ENCODE measurements at places on chromosomes 2 and 18.

GRCh38 chr2:241859436-241860183, 916 bp upstream of the PDCD1 start:
- DNase-seq, result peak; percentile 67

DNA sequence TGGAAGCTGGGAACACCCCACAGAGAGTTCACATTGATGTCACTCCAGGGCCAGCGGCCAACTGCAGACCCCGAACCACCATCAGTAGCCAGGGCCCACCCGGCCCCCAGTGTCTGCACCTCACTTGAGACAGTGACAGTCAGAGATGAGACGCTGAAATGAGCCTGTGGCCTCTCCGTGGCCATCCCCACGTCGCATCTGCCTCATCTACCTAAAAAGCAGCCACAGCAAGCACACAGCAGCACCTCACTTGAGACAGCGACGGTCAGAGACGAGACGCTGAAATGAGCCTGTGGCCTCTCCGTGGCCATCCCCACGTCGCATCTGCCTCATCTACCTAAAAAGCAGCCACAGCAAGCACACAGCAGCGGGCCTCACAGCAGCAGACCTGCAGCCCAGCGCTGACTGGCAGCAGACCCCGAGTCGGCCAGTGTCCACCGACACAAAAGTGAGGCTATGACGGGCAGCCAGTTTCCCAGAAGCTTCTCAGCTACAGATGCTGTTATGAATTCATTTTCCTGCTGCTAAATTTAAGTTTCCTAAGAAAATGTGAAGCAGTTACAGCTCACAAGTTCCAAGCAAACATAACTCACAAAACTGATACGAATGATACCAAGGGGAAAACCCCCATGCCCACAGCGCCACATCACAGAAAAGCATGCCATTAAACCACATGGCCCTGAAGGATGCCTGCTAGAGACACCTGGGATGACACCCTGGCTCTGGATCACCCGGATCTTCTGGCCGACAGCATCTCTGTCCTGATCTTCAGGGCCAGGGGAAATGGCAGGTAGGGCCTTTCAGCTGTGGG, 27.7 kb downstream of the SNORC start:
- no peak for DNase-seq

GRCh38 chr2:178865146-178865936, 58.1 kb upstream of the TTN start:
- DNase-seq, result no peak

GRCh38 chr18:9240270-9240669, 94.3 kb upstream of the TWSG1 start:
- DNase-seq, result no peak

GRCh38 chr2:208142925-208143799, 2.8 kb downstream of the CRYGB start:
- DNase-seq, result no peak

- no peak for DNase-seq
These were observed 3.0 kb upstream of the CHMP3 start for GRCh38 chr2:86566158-86566820.

- peak; percentile 88 for DNase-seq
These were observed 1272.5 kb upstream of the CDH2 start for GRCh38 chr18:29449424-29449823.

DNA sequence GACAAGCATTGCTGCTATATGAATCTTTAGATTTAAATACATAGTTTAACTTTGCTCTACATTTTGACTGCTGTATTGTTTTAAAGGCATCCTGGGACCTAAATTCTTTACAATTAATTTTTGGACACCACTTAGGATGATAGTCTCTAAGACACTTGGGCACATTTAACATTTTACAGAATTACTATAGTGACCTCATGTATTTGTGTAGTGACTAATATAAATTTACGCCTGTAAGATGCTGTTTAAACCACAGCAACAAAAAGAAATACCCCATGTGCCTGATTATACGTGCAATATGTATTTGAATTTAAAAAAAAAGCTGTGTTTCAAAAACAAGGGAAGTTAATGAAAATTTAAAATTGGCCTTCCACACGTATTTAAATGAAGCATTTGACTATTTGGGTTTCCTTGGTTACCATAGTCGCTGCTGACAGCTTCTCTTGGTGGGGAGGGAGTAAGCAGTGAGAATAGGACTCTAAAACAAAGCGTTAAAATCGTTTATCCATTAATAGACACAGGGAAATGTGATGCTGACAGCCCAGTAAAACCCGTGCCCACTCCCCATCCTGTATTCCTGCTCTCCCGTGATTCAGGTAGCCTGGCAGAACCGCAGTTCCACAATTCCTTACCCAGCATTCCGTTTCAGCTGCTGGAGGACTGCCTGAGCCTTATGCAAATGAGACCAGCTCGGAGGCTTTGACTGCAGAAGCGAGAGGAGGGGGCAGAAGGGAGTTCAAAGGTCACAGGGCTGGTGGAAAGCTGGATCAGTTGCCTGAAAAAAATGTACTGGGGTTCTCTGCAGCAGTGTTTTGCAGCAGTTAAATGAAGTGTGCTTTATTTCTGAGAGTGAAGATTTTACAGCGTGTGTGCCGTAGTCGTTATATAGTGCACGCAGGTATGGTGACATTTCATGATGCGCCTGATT, 104.3 kb downstream of the CSRNP3 start:
- DNase-seq, result peak; percentile 34

DNA sequence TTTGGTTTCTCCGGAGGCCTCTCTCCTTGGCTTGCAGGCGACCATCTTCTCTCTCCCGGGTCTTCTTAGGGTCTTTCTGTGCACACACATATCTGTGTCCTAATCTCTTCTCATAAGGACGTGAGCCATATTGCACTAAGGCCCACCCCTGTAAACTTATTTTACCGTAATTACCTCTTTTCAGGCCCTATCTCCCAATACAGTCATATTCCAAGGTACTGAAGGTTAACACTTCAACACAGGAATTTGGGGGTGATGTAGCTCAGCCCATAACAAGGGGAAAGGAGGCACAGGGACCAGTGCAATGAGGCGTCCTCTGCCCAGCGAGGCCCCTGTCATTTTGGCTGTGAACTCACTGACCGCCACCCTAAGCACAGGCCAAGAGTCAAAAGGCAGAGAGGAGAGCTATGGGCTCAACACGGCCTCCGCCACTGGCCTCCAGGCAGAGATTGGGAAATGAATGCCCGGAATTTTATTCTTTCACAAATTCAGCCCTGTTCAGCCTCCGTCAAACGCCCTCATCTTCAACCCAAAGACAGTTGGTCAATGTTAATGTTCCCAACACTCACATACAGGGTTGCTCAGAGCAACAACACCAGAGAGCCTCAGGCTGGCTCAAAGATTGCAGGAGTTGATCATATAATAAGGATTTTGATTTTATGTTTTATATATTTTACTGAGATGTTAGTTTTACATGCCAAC, 15.9 kb upstream of the NMUR1 start:
- no peak for DNase-seq

DNA sequence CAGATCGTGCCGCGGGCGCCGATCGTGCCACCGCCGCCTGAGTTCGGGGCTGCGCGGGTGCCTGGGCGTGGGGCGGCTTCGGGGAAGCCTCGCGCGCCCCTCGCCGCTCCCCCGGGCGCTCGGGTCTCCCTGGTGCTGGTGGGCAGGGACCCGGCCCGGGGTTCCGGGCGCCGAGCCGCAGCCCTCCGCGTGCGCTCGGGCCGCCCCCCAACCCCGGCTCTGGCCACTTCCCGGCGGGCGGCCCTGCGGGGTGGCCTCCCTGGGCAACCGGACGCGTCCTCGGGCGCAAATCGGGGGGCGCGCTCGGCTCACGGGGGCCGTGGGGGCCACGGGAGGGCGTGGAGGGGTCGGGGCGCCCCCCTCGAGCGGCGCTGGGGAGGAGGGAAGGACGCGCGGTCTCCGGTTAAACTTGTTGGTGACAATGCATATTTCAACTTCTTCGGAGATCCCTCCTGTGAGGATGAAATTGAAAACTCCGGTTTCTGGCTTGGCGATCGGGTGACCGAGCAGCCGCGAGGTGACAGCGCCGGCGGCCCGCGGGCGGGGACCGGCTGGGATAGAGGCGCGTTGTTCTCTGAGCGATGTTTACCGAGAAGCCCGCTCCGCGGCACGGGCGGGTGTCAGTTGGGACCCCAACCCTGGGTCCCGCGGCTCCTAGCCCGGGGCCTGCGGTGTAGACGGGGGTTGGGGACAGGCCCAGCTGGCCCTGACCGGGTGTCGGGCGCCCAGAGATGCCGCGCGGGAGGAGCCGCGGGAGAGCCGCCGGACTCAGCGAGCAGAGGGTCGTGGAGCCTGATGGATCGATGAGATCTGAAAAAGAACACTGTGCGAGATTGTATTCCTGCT, 676 bp downstream of the SH3BP4 start:
- no peak for DNase-seq

- DNase-seq, result no peak
These were observed 51.5 kb downstream of the VIL1 start for GRCh38 chr2:218470448-218470847.

- no peak for DNase-seq
These were observed 36.3 kb downstream of the TPRKB start for GRCh38 chr2:73700661-73701447.

DNA sequence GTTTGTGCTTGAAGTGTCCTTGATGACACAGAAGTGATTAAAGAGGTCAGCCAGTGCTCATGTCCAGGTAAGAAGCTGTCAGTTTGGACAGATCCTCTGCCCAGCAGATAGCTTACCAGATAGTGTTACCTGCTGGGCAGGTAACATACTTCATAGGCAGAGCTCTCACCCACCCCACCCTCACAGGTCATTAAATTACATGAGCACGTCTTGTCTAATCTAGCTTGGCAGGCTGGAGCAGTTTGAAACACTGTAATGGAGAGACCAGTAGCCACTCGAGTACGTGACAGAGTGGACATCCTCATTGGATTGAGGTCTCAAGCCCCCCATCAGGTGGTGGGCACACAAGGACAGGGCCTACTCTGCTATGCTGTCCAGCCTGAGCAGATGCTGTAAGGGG, 27.1 kb downstream of the TTC32 start:
- DNase-seq, result no peak

GRCh38 chr2:236209535-236209934, 41.3 kb upstream of the GBX2 start:
- DNase-seq, result no peak

GRCh38 chr2:119233326-119234020, 9.8 kb downstream of the STEAP3 start:
- DNase-seq, result peak; percentile 82

- no peak for DNase-seq
These were observed 56.9 kb upstream of the NEMP2 start for GRCh38 chr2:190591437-190591836.

- peak; percentile 87 for DNase-seq
These were observed 20.9 kb upstream of the COL6A3 start for GRCh38 chr2:237434866-237435311.
